ENCODE measurements at places on chromosomes 7 and 10.

- DNase-seq: no peak
Measured at GRCh38 chr7:134084488-134085144, 42.5 kb upstream of the LRGUK start.

DNA sequence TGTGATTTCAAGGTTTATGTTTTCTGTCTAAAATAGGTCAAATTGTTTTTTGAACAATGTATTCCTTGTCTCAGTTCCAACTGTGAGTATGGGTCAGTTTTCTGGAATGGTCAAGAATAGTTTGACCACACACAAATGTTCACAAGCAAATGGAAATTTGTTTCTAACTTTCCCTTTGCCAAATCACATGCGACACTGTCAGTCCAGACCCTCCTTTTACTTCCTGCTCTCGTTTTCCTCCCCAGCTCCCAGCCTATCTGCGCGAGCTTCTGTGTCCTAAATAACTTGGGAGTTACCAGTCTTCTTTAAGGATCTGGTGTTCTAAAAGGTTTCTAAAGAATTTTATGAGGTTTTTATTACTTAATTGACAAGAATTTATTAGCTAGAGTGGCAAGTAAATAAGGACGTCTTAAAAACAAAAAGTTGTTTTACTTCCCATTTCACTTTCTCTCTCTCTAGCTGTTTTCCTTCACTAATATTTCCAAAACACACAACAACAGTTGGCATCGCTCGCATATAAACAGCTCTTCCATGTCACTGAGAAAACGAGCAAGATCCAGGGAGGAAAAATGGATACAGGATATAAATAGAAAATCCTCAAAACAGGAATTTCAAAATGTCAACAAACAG, 266.1 kb upstream of the KLF6 start:
- DNase-seq: no peak

DNA sequence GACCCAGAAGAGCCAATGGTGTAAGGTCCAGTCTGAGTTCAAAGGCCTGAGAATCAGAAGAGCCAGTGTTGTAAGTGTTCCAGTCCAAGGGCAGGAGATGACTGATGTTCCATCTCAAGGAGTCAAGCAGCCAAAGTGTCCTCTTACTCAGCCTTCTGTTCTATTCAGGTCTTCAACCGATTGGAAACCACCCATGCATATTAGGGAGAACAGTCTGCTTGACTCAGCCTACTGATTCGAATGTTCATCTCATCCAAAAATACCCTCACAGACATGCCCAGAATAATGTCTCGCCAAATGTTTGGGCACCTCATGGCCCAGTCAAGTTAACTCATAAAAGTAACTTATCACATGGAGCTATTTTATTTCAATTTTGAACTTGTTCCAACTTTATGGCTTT, 2.9 kb upstream of the WDFY4 start:
- DNase-seq: no peak

DNA sequence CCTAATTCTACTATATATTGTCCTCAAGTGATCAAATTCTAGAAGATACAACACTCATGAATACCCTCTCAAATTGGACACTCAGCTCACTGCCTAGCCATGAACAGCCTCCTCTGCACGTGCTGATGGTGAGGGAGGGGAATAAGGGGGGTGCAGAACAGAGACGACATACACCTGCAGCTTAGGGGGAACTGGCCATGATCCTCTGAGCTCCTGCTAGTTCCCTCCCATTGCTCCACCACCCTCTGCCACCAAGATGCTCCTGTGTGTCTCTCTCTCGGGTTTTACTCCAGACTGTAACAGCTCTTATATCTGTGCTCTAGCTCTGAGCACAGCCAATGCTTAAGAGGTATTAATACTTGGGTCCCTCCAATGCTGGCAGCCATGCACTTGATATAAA, 70.7 kb downstream of the VOPP1 start:
- no peak for DNase-seq

DNA sequence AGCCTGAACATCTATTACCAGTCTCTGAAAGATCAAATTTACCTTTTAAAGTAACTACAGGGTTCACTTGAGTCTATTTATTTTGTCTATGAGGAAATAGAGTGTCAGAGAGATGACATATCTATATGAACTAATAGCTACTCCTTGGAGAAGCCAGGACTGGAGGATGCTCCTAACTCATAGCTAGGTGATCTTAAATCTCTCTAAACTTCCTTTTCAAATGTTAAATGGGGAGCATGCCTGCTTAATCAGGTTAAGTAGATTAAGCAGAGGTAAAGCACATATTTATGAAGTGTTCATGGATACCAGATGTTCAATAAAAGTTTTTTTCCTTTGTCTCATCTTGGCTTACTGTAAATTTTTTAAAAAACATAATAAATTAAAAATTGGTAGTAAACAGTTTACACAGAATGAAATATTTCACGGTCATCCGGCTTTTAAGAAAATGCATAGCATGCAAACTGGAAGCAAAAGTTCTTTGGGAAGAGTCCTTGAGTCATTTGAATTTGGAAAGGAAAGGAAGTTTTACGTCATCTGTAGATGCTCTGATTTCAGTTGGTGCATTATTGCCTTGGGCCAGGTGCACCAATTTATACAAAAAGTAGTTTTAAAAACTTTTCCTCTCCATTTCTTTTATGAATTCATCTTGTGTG, 155.1 kb downstream of the BICC1 start:
- DNase-seq: no peak

DNA sequence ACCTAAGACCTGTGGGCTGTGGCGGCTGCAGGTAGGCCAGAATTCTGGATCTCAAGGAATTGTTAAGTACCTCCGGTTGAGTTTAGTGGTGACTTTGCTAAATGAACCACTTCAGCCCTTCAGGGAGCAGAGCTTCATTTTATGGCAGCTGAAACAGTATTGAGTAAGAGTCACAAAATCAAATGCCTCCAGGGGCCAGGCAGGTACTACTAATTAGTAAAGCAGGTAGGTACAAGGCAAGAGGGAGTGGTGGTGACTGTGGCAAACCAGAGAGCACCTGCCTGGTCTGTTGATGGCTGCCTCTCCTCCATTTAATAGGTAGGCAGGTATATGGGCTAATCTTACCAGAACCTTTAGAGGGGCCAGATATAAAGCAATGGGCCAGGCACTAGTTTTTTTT, 118.8 kb downstream of the EMX2 start:
- DNase-seq: no peak

DNA sequence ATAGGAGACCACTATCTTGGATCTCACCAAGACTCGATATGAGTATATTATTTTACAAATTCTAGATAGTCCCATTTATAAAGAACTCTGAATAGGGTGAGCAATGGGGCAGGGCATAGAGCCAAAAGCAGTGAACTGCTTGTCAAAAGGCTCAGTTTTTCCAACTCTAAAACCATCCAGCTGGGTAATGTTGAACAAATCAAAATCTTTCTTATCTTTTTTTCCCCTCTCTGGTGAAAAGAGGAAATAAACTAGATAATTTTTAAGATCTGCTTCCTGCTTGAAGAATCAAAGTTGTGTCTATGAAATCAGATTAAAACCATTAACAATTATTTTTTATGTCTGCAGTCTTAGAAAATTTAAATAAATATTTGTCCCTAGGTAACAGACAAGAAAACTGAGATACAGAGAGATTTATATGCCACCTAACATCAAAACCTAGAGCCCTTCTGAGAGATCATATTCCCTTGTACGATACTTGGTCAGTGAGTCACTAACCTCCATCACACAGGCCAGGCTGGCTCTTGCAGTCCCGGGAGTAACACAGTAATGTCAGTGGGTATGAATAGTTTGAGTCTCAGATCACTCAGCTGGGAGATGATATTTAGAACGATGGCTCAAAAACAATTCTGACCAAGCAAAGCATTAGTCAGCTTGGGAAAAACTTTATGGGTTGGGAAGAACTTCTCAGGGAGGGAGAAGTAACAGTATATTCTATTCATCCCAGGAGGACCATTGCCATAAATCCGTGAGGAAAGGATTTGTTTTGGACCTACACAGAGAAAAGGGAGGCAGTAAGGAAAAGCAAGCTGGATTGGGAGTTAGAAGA, 178.8 kb downstream of the REEP3 start:
- peak; percentile 98 for DNase-seq

GRCh38 chr7:20561908-20562307, 53.6 kb upstream of the ABCB5 start:
- no peak for DNase-seq

GRCh38 chr10:11879387-11880094, 56.4 kb downstream of the PROSER2 start:
- DNase-seq: no peak

DNA sequence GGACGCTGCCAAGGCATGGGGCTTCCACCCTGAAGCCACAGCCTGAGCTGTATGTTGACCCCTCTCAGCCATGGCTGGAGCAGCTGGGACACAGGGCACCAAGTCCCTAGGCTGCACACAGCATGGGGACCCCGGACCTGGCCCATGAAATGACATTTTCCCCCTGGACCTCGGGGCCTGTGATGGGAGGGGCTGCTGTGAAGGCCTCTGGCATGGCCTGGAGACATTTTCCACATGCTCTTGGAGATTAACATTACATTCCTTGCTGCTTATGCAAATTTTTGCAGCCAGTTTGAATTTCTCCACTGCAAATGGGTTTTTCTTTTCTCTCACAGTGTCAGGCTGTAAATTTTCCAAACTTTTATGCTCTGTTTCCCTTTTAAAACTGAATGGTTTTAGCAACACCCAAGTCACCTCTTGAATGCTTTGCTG, 463.6 kb downstream of the ZWINT start:
- DNase-seq: no peak

GRCh38 chr7:151657173-151657572, 137.5 kb upstream of the RHEB start:
- no peak for DNase-seq

GRCh38 chr7:92709150-92709549, 119.0 kb upstream of the FAM133B start:
- no peak for DNase-seq

- peak; percentile 14 for DNase-seq
Measured at GRCh38 chr10:98664329-98665042, 217.8 kb upstream of the HPS1 start.
